ENCODE measurements at places on chromosomes 3 and 15.

DNA sequence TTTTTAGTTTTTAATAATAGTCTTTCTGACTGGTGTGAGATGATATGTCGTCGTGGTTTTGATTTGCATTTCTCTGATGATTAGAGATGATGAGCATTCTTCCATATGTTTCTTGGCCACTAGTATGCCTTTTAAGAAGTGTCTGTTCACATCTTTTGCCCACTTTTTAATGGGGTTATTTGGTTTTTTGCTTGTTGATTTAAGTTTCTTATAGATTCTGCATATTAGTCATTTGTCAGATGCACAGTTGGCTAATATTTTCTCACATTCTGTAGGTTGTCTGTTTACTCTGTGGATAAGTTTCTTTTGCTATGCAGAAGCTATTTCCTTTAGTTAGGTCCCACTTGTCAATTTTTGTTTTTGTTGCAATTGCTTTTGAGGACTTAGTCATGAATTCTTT lies 185.4 kb downstream of the SUCNR1 start:
- no peak for DNase-seq

DNA sequence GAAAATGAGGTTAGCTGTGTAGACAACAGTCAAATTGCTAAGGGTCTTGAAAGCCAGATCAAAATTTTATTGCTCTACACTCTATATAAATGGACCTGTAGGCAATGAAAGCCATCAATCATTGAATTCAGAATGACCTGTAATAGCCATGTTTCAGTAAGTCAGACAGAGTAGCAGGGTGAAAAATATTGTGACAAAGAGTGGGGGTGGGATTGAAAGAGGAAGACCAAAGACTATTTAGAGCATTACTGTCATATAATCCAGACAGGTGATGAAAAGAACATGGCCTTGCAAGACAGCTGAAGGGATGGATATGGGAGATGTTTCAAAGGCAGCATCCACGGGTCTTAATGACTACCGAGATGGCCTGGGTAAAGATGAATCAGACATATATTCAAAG lies 22.2 kb downstream of the IFT57 start:
- DNase-seq, result no peak

DNA sequence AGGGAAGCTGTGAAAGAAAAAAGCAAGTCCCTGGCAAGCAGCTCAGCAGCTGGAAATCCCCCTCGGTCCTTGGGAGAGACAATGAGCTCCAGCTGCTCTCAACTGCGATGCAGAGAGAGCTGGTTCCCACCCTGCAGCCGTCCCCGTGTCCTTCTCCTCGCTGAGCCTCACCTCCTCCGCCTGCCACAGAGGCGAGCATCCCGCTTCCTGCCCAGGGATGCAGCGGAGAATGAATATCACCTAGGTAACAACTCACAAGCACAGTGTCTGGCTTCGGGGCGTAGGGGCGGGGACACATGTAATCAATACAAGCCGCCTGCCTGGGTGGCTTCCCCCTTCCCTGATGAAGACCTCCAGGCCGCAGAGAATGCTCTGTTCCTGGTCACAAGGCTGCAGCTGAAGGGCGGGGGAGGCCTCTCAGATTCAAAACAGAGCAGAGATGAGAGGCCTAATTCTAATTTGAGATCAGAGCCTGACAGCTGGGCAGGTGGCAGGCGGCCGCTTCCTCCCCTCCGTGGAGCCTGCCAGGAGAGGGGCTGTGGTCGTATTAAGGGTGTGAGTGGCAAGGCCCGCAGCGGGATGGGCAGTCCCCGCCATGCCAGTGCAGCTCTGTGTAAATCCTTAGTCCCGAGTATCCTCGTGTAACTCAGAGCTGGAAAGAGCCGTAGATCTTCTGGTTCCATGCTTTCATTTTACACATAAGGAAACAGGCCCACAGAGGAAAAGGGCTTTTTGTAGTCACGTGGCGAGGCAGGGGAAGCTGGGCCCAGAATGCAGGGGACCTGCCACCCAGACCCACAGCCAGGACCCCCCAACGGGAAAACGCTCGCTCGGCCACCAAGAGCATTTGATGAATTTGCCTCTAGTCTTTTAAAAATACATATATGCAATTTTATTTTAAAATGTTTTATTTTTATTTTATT lies 24.3 kb downstream of the ZDHHC19 start:
- DNase-seq, result no peak

GRCh38 chr3:113247675-113248458 lies 36.5 kb downstream of the BOC start:
- DNase-seq, result no peak

- DNase-seq, result no peak
These were observed 549.5 kb downstream of the DIPK2A start for GRCh38 chr3:144521131-144521530.

- no peak for DNase-seq
These were observed 47.5 kb upstream of the CHMP2B start for GRCh38 chr3:87179642-87180041.
